ENCODE measurements at places on chromosomes 1 and 21.

DNA sequence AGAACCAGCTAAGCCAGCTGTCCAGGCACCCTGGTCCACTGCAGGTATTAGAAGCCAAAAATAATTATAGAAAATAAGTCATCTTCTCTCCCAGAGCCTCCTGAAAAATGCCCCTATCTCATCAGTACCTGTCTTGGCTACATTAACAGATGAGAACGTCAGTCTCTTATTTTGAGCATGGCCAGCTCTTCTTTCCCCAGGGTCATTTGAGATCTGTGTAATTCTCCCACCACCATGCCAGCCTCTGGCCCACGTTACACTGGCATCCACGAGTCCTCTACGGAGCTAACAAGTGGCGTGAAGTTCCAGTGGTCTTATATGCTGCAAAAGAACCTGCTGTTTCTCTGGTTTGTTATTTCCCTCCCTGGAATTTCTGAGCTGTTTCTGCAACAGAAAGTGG lies 118.0 kb downstream of the ATP5PO start:
- DNase-seq = no peak

DNA sequence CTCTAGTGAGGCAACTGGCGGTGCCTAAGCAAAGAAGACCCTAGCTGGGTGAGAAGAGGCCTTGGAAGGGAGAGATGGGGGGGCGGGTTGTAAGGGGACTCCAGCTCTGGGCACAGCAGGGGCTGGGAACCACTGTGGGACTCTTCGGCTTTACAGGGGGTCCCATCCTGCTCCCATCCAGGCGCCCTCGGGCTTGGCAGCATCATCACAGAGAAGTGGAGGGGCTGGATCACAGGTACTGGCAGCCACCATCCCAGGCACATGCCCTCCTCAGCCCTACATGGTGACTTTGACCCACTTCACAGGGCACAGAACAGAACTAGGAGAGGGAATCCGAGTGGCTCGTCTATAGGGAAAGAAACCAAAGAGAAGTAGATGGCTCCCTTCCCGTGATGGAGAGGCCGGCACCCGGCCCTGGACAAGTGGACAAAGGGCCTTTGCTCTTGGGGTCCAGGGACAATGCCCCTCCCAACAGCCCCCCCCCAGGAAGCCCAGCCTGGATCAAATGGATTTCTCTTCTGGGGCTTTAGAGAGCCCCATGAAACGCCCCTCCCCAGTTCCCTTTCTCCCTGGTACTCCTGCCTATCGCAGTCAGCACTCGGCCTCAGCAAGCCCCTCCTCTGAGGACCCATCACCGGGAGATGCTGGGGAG lies 54.0 kb upstream of the ECE1 start:
- no peak for DNase-seq

- no peak for DNase-seq
Measured at GRCh38 chr1:198903203-198903602, 264.4 kb downstream of the PTPRC start.

DNA sequence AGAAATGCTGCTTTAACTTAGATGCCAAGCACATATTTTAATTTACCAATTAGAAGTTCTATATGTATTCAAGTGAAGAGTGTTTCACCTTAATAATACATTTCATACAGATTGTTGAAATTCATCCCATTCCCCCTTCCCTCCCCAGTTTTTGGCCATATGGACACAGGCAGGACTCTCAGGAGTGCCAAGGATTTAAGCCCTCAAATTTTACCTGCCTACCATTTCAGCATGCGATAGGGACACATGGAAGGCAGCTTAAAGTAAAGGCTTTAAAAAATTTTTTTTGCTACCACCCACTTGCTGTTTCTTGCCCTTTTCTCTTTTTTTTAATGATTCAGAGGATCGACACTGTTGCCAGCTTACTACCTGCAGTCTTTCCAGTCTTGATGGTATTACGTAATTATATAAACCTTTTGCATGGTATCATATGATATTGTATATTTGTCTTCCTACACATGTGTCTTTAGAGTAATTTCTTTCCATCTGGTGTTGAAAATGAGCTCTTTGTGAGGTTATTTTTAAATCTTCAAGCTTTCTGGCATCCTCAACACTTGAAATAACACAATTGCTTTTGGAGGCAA lies 7.0 kb downstream of the EPB41 start:
- no peak for DNase-seq

- DNase-seq = no peak
Measured at GRCh38 chr1:163477276-163477830, 155.6 kb downstream of the NUF2 start.

DNA sequence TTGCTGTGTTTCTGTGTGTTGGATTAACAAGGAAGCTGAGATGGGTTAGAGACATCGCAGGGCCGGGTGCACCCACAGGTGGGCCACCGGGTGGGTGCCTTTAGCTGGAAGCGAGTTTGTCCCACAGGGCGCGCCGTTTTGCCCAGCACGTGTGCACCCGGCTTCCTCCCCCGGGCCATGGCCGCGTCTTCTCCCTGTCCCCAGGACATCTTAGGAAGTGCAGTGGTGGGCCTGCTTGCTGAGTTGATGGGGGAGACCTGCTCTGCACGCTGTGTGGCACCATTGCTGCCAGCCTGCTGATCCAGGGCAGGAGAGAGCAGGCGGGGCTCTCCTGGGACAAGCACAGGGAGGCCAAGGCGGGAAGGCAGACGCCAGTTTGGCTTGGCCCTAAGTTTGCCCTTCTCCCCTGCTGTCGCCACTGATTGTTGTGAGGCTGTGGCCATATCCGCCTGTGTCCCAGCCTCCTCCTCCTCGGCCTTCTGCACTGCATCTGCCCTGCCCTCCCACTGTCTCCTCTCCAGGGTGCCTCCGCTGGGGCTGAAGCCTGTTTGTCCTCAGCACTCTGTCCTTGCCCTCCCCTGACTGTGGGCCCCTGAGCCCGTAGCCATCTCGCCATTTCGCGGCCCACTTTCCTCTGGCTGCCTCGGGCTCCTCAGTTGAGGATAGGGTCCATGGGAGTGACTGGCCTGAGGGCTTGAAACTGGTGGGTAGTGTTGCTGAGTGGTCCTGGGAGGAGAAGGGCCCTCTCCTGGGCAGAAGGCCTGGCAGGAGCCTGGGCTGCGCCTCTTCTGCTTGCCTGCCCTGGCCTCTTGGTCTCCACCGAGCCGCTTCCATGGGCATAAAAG lies 47.6 kb downstream of the PKNOX1 start:
- DNase-seq = no peak

DNA sequence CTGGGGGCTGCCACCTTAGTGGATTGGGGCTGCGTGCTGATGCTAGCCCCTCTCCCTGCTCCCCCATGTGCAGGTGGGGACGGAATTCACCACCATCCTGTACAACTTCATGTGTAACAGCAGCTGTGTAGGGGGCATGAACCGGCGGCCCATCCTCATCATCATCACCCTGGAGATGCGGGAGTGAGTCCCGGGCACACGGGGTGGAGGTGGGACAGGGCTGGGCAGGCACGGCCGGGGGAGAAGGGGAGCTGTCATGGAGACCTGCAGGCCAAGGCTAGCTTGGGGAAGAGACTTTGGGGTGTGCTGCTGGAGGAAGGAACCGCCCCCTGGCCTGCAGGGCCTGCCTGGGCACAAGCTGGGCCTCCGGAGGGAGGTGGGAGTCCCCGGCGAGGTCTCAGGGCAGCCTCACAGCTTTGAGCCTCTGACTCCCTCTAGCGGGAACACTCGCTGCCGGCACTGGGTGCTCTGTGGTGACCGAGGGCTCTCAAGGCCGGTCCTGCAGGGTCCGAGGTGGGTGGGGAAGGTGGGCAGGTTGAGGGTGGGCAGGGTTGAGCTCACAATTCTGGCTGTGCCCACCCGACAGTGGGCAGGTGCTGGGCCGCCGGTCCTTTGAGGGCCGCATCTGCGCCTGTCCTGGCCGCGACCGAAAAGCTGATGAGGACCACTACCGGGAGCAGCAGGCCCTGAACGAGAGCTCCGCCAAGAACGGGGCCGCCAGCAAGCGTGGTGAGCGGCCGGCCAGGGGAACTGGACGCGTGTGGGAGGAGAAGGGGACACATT lies 25.0 kb upstream of the CCDC27 start:
- peak; percentile 15 for DNase-seq

DNA sequence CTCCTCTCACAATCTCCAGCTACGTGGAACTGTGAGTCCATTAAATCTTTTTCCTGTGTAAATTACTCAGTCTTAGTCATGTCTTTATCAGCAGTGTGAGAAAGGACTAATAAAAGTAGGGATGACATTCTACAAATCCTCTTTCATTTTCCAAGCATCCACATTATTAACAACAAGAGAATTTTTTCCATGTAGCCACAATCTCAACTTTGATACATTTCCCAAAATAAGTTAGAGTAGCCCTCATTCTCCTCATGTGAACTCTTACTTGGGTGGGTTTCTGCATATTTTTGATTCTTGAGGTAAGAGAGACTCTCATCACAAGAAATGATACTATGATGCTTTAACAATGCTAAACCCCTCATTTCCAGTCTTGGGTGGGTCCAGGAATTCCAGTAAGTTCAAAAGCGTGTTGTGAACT lies 52.8 kb downstream of the TNFSF18 start:
- no peak for DNase-seq

DNA sequence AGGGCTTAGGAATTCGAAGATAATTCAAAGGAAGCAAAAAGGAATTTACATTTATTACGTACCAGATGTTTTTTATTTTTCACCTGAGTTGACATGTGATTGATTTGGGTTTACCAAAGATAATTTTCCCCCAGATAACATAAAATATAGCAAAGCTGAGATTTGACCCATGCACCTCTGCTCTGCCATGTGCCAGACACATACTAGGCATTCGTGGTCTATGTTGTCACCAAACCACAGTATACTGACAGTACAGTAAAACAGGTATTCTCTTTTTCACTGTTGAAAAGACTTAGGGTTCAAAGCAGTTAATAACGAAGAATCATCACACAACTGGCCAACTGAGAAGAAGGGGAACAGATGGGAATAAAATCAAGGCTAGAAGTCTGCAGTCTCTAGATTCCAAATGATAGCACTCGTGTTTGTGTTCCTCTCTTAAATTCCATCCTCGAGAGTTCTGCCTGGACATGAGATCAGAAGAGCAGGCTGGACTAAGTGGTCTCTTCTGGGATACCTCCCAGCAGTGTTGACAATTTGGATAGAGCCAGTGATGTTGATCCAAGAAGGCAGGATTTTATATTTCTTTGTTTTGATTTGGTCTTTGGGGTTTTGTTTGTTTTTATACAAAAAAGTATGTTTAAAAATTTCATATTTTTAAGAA lies 85.3 kb upstream of the RAVER2 start:
- DNase-seq = no peak

DNA sequence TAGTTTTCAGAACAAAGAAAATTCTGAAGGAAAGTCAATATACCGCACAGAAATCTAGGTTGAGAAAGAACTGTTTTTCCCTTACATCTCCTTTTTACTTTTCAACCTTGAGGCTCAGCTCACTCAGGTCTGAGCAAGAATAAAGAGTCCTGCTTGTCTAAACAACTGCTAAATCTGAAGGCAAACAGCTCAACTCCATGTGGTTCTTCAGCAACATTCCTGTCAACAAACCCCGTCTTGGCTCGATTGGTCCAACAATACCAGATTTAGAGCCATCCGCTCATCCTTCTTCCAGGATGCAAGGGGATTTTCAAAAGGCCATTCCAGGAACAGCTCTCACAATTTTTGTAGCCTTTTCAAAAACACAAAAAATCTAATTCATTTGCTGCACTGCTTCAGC lies 119.8 kb downstream of the HLCS start:
- DNase-seq = no peak

GRCh38 chr1:30008998-30009657 lies 714.3 kb downstream of the MATN1 start:
- DNase-seq = no peak

- no peak for DNase-seq
Measured at GRCh38 chr1:216049741-216050430, 373.4 kb downstream of the USH2A start.

GRCh38 chr1:14262637-14263036 lies 335.8 kb upstream of the KAZN start:
- no peak for DNase-seq

DNA sequence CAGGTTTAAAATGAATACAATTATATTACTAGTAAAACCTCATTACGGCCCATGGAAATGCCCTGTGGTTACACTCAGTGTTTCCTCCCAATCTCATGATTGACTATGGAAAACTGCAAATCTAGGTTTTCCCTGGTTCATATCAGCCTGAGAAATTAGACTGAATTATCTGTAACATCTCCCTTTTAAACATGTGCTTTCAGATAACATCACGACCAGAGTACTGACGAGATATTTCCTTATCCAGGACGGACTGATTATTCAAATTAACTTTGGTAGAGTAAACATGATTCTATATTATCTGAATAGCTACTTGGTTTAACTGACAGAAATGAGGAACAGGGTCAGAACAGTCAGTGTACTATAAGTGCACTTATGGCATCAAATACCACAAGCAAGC lies 82.3 kb downstream of the RGS7 start:
- no peak for DNase-seq

- DNase-seq = no peak
Measured at GRCh38 chr1:84078842-84079202, 65.2 kb upstream of the PRKACB start.

DNA sequence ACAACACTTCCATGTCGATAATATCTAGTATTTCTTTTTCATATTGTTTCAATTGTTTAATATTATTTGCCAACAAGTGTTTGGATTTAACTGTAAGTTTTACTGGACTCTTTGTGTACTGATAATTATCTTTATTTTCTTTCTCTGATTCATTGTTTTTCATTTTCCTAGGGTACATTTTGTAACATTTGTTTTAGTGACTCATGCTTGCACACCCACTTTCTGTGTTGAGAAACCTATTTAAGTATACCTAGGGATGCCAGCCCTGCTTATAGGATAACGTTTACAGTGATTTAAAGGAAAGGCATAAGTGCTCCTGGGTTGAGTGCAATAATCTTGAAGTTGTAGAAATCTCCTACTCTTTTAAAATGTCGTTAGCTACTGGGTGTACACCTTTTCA lies 1386.0 kb upstream of the ADGRL4 start:
- no peak for DNase-seq

- no peak for DNase-seq
Measured at GRCh38 chr1:164803366-164803765, 244.4 kb downstream of the PBX1 start.

- no peak for DNase-seq
Measured at GRCh38 chr1:107724648-107725047, 240.3 kb downstream of the VAV3 start.

- DNase-seq = no peak
Measured at GRCh38 chr1:177586429-177586828, 383.4 kb downstream of the SEC16B start.

DNA sequence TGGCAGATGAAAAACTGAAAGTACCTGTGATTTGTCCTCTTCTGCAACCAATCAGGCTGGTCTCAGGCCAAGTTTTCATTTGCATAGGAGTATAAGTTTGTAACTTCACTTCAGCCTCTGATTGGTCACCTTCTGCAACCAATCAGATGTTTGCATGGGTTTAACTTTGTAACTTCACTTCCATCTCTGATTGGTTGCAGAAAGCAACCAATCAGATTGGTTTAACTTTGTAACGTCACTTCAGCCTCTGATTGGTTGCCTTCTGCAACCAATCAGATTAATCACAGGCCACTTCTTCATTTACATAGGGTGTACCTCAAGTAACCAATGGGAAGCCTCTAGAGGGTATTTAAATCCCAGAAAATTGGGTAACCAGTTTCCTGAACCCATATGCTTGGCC lies 18.9 kb upstream of the TUT4 start:
- DNase-seq = no peak

Measured in activated CD4-positive, alpha-beta T cell treated with anti-CD3 and anti-CD28 coated beads, Interleukin-2, Interleukin-4, amounts not matched to agents 100 ng/mL and 50 ng/mL, durations not matched to agents 16 hours and 8 hours (primary cell).